ENCODE measurements at places on chromosomes 5 and 9.
A peak's percentile ranks its signal among the peaks of the same experiment; 100 is the strongest.

GRCh38 chr5:52805615-52806014, 17.9 kb downstream of the ITGA1 start:
- DNase-seq: no peak

GRCh38 chr5:138275379-138275782, 960 bp upstream of the GFRA3 start:
- DNase-seq: no peak

GRCh38 chr9:92414566-92414965, 9.7 kb downstream of the OMD start:
- no peak for DNase-seq

GRCh38 chr9:126805554-126806262, 868 bp downstream of the ZBTB43 start:
- peak; percentile 87 for DNase-seq

GRCh38 chr9:82558346-82558745, 504.6 kb downstream of the RASEF start:
- DNase-seq: no peak

DNA sequence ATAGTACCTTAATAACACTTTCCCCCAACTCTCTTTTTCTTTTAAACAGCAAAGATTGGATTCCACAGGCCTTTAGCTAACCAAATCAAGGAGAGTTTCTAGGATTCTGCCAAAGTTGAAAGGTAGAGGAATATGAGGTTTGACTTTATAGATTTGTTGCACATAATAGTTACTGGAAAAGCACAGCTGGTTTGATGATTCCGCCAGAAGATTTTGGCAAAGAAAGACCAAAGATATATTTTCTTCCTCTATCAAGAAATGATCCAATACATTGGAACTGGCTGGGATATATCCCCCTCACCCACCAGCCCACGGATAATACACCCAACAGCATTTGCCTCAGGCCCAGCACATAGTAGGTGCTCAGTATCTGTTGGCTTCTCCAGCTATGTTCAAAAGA, 289.8 kb downstream of the EBF1 start:
- no peak for DNase-seq

GRCh38 chr5:91219091-91219802, 163.9 kb downstream of the ARRDC3 start:
- no peak for DNase-seq

GRCh38 chr9:98253565-98253964, 1.9 kb downstream of the TBC1D2 start:
- DNase-seq: no peak

DNA sequence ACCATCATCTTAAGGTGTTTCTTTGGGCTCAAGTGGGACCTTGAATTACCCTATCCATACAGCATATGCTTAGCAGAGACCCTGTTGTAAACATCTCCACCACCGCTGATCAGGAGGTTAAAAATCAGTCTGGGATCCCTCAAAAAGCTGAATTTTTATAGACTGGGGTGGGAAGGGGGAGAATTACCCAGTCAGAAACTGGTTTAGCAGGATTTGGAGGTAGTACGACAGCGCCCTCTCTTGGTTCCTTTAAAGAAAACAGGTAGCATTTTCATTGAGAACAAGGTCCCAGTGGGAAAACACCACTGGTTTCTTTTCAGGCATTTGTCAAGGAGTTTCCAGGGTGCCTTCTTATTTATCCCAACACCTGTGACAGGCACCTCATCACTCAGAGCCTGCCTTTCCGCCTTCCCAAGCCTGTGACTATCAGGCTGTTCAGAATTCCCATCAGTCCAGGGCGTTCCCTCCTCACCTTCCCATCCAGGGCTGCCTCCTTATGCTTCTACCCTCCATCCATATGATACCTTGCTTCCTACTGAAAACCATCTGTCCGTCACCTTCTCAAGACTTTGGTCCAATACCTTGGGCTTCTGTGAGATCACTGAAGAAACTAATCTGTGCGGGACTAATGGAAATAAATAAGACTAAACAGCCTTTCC, 203.8 kb upstream of the RAI14 start:
- no peak for DNase-seq

- no peak for DNase-seq
Measured at GRCh38 chr9:137138722-137139467, at the start of gene GRIN1. Gene GRIN1, plus strand, starts transcription at chr9:137139154. Its CDS starts 333 bp downstream, at chr9:137139487.

GRCh38 chr9:92846662-92847145, 31.1 kb downstream of the ZNF484 start:
- DNase-seq: no peak

All from stimulated activated CD4-positive, alpha-beta T cell treated with anti-CD3 and anti-CD28 coated beads, Interleukin-4, amount 100 ng/mL, for 24 hours (primary cell).